Activated CD4-positive, alpha-beta T cell treated with anti-CD3 and anti-CD28 coated beads for 24 hours (primary cell): ENCODE measurements at places on chromosomes 12 and 14.

DNA sequence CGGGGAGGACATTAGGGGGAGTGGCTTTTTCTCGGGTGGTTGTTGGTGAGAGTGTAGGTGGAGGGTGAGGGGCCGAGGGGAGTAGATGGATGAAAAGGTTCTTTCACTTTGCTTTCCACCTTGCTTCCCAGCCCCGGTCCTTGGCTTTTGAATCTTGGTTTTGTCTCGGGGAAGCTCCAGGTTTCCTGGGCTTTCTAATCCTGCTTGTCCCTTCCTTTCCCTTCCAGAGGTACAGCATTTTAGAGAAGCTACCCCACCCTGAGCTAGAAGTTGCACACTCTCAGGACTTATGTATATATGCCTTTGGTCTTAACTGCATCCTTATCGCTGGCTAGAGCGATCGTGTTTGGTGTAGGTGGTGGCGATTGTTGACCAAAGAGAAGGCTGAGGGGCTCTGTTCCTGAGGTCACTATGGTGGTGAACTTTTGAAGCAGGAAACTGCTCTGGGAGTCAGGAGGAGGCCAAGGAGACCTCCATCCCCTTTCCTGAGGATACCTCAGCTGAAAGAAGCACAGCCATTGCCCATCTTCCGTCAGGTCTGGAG, 862 bp downstream of the PIP4K2C start:
- DNase-seq, result no peak

GRCh38 chr12:104280717-104281458, 22.7 kb upstream of the EID3 start:
- DNase-seq, result no peak

GRCh38 chr12:97312570-97313135, 150.0 kb upstream of the RMST start:
- DNase-seq, result no peak

- no peak for DNase-seq
Measured at GRCh38 chr12:15899282-15899870, 11.8 kb upstream of the DERA start.

DNA sequence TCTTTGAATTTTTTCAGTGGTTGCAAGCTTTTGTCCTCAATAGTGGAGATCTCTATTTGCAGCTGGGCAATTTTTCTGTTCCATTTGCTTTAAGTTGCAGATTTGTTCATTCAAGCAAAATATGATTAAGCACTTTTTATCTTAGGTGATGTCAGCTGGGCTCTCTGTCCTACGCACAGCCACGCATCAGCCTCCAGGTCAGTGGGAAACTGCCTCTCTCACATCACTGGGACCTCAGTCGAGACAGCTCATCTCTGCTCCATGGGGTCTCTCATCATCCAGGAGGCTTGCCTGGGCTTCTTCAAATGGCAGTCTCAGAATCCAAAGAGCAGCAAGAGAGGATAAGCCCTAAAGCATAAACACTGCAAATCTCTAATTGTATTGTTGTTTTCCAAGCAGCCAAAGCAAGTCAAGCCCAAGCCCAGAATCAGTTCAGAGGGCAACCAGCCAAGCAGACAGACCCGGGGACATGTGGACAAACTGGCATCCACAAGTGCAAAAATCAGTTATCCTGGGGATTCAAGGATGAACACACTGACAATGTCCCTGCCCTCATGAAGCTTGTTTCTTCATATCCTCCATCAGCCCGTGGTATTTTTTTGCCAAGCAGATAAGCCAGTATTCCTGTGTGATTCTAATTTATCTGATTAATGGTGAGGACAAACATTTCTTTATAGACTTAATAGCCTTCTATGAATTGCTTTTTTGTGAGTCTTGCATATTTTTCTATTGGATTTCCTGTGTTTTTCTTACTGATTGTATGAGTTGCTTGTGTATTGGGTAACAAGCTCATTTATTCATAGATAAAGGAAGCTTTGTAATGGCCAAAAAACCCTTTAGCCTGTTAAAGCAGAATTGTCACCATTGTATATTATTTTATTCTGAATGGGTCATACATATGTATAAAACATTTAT, 262.5 kb downstream of the GXYLT1 start:
- DNase-seq, result no peak

- DNase-seq, result no peak
Measured at GRCh38 chr12:49036029-49036428, 17.5 kb upstream of the PRKAG1 start.

DNA sequence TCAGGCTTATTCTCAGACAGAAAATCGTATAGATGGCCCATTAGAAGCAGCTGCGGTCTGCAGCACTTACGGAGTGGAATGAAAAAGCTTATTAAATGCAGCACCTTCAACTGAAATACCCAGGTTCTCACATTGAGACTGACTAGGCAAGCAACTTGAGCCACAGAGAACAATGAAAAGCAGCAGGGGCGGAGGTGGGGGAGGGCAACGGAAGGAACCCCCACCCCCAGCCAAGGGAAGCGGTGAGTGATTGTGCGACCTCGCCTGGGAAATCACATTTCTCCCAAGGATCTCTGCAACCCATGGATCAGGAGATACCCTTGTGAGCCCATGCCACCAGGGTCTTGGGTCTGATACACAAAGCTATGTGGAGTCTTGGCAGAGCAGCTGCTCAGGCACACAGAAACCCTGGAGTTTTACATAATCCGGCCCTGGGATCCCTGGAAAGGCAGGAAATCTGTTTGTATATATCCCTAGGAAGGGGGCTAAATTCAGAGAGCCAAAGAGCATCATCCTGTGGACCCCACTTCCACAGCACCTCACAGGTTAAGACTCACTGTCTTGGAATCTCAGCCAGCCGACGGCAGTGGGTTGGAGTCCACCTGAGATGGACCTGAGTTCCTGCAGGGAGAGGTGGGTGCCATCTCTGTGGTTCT, 38.1 kb downstream of the PZP start:
- no peak for DNase-seq

- no peak for DNase-seq
Measured at GRCh38 chr12:33587354-33587753, 147.7 kb upstream of the SYT10 start.

- DNase-seq, result no peak
Measured at GRCh38 chr12:11897923-11898322, 172.8 kb upstream of the BCL2L14 start.

DNA sequence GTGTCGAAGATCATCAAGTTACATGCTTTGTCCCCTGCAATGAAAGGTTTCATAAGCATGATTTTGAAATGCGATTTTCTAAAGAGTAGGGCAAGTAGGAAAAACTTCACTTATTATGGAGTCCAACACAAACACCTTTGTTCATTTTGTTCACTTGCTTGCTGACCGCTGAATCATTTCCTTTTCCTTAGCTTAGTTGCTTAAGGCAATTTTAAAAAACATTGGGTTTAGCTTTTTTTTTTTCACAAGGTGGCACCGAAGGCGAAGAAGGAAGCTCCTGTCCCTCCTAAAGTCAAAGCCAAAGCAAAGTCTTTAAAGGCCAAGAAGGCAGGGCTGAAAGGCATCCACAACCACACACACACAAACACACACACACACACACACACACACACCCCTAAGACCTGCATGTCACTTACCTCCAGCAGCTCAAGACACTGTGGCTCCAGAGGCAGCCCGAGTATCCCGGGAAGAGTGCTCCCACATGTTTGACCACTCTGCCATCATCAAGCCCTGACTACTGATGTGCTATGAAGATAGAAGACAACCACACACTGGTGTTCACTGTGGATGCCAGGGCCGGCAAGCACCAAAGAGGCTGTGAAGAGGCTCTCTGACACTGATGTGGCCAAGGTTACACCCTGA, 11.4 kb downstream of the MANSC1 start:
- DNase-seq, result no peak

DNA sequence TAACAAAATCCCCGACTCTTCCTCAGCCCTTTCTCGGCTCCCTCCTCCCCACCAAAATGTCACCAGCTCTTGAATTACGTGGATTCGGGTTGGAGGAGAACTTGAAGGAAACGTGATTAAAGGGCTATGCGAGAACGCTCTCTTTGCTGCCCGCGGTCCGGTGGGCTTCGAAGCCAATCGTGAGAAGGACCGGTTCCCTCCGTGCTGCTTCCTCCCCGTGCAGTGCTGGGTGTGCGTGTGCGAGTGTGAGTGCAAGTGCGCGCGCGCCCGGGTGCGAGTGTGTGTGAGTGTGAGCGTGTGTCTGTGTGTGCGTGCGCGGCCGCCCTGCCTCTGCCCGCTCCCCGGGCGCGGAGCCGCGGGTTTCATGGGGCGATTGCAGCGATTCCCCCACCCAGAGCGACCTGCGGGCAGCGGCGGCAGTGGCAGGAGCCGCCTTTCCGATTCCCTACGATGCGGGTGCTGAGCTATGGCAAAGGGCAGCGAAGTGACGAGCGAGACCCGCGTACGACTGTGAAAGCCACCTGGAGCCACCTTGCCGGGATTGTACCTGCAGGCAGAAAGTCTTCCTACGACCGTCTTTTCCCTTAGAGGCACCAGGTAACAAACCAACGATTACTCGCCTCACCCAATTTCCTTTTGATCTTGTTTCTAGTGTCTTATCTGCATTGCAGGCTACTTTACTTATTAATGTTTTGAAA, 1.4 kb downstream of the LRFN5 start:
- no peak for DNase-seq

- DNase-seq, result no peak
Measured at GRCh38 chr12:105980533-105980932, 158.2 kb downstream of the NUAK1 start.

- DNase-seq, result no peak
Measured at GRCh38 chr12:58980768-58981167, 60.5 kb upstream of the LRIG3 start.

DNA sequence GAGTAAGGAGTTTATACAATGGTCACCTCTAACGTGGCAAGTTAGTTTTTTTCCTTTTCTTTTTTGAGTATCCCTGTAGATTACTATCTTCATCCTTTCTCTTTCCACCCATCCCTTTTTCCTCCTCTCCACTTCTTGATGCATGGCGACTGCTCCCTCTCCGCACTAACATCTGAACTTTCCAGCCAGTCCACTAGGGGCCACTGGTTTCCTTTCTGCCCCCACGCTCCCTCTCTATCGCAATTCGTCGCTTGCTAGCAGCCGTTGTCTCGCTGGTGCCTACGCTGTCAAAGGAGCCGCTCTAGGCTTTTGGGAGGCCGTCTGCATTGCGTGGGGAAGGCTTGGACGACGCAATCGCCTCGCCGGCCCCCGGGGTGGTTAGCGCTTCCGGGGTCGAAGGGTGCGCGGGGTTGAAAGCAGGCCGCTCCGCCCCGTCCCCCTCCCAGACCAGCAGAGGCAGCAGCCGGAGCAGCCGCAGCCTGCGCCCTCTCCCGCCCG, at the start of gene PCBP2:
PCBP2 (plus strand) TSS at position 442 of the 498 bp plus-strand sequence. CDS start 2,699 bp downstream, outside the sequence.
- peak; percentile 93 for DNase-seq

DNA sequence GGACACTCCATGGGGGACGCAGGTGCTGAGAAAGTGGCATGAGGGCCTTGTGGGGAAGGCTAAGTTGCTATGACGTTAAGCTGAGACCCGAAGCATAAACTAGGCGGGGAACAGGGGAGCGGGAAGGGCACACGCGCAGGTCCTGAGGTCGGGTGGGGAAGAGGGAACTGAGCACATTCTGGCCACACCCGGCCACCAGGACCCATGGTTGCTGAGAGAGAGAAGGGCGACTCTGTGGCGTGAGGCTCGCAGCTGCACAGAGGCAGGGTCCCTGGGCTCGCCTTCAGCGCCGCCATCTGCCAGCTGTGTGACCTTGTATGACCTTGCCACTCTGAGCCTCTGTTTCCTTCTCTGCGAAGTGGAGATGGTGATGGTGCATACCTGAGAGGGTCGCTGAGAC, 182.5 kb downstream of the PHETA1 start:
- DNase-seq, result no peak

DNA sequence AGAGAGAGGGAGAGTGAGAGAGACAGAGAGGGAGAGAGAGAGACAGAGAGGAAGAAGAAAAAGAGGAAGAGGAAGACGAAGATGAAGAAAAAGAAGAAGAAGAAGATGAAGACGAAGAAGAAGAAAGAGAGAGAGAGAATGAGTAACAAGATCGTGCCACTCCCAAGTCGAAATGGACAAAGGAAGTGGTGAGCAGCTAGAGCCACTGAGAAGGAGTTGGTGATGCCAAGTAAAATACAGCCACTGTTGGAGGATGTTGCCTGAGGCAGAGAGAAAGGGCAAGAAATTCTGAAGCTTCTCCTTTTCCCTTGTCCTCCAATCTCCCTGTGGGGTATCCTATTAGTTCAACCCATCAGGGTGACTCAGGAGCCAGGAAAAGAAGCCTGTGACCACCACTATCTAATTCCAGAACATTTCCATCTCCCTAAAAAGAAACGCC, 12.5 kb upstream of the ANAPC5 start:
- DNase-seq, result no peak

DNA sequence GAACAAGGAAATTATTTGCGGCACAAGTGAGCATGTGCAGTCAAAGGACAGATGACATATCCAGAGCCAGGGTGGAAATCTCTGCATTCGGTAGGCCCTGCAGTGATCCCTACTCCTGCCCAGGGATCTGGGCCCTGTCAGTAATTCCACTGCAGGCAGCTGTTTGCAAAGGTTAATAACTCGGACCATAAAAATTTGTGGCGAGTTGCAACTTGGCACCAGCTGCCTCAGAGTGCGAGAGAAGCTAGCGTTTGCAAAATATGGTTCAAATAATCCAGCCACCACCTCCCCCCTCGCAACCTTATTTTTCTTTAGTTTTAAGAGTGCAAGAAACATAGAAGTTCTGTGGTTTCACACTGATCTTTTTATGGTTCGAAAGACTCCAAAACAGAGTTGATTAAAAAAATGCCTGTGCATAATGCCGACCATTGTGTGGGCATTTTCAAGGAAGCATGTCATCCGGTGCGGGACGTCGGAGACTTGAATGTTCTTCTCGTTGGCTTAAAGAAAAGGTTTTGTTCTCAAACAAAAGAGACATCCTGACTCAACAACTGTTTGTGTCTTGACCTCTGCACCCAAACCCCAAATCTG, 224.5 kb downstream of the BCL11B start:
- no peak for DNase-seq

GRCh38 chr12:82682851-82683261, 3.9 kb upstream of the TMTC2 start:
- no peak for DNase-seq

GRCh38 chr14:78764240-78764639, 594.1 kb downstream of the NRXN3 start:
- no peak for DNase-seq

DNA sequence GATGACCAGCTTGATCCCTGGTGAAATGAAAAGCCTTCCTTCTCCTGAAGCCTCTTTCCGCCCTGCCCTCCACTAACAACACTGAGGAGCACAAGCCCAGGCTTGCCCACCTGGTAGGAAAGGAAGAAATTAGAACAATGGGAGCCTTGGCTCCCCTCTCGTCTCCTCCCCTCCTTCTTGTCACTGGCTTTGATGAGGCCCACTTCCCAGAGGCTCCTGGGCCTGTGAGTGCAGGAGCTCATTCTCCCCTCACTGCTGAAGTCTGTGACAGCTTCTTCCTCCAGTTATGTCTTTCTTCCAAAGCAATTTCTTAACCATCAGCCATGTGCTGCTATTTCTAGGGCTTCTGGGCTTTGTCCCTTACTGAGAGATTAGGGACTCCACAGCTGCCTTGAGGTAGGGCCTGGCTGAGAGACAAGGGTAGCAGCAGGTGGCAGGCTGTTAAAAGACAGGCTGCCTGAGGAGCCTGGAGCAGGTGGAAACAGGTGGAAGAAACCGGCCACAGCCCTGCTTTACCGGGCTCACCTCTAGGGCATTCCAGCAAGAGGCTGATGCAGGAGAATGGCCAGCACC, 53.6 kb upstream of the SRSF5 start:
- DNase-seq, result no peak

GRCh38 chr12:127389923-127390322, 877.0 kb upstream of the TMEM132C start:
- no peak for DNase-seq
